ENCODE measurements at places on chromosomes 4 and X.

DNA sequence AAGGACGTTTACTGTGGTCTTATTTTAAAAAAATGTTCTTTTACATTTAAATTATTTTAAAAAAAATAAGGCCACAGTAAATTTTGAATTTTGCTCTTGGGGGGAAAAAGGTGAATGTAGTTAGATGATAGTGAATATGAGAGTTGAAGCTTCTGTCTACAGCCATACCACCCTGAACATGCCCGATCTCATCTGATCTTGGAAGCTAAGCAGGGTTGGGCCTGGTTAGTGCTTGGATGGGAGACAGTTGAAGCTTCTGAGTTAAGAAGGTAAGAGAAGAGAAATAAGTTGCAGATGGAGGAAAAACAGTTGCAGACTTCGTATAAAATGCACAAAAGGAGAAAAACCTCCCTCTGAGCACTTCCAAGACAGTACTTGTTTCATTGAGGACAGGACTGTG is 115.6 kb upstream of the NR3C2 start:
- no peak for DNase-seq

GRCh38 chrX:47859686-47860085 is 23.0 kb downstream of the ZNF81 start:
- DNase-seq, result no peak

GRCh38 chr4:109177096-109177810 is 125.2 kb downstream of the COL25A1 start:
- DNase-seq, result no peak

DNA sequence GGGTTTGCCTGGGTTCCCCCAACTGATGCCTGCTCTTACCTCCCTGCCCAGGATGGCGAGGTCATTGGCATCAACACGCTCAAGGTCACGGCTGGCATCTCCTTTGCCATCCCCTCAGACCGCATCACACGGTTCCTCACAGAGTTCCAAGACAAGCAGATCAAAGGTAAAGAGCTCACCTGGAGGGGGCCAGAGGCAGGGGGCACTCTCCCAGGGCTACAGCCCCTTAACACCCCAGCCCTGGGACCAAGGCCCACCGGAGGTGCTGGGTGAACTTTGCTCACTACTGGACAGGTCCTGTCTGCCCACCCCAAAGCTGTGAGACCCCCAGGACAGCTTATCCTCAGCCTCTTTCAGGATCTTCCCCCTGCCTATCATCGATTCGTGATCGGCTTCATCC is 24.5 kb downstream of the HTRA3 start:
- no peak for DNase-seq

- no peak for DNase-seq
Observed at GRCh38 chrX:74325130-74326059, 21.4 kb downstream of the ZCCHC13 start.

- no peak for DNase-seq
Observed at GRCh38 chr4:73810191-73810590, 26.3 kb upstream of the CXCL6 start.

GRCh38 chrX:113759422-113759821 is 824.5 kb upstream of the HTR2C start:
- DNase-seq, result no peak

DNA sequence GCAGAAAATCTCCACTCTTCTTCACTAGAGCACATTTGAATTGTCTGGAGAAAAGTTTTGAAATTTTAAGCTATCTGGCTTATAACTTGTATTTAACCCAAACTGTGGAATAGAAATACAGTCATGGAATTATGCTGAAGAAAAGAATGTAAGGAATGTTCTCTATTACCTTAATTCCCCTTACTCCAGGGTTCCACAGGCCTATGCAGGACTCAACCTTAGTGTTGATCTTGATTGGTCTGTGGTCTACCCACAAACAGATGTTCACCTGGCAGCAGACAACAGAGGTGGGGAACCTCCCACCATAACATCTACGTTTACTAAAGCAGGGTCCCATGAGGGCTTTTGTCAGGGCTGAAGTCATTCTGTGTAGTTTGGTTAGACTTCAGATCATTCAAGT is 189.3 kb upstream of the GPRIN3 start:
- DNase-seq, result no peak

GRCh38 chrX:112735147-112735546 is 55.4 kb upstream of the LHFPL1 start:
- no peak for DNase-seq

DNA sequence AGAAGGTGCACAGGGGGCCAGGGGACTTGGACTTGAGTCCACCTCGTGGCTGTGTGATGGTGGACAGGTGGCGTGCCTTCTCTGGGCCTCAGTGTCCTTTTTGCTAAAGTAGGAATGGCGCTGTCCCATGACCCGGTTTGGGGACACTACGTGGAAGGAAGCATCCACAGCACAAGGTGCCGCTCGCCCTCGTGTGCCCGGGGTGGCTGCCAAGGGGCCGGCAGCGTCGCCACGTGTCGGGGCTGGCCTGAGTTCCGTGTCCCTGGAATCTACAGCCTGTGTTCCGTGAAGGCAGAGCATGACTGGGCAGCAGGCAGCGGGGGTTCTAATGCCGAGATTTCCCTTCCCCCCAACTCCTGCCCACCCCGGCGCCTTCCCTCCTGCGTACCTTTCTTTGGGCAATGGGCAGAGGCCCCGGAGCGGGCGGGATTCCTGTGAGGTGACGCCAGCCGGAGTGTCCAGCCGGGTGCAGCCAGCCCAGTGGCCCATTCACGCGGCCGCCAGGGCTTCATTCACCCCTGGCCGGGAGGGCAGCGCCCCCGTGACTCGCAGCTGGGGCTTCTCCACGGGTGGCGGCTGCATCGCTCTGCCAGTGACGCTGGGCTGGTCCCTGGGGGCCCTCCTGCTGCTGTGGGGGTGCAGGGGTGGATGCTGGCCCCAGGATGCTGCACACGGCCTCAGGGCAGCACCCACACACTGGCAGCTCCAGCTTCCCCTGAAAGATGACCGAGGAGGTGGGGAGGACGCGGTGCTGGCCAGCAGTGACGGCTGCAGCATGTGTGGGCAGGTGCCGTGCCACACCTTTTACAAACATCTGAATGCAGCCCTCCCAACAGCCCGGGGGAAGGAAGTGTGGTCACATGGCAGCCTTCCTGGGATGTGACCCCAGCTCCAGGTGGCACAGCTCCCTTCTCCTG is 21.2 kb downstream of the DOK7 start:
- peak; percentile 92 for DNase-seq

- DNase-seq, result no peak
Observed at GRCh38 chrX:29851857-29852605, 363.3 kb upstream of the MAGEB2 start.

GRCh38 chr4:143406523-143406922 is 69.8 kb downstream of the GAB1 start:
- peak; percentile 22 for DNase-seq

- DNase-seq, result no peak
Observed at GRCh38 chr4:38114386-38115150, 154.4 kb downstream of the PTTG2 start.

GRCh38 chr4:102503301-102503746 is 2.2 kb downstream of the NFKB1 start:
- peak; percentile 37 for DNase-seq

GRCh38 chrX:154374313-154375155 is at the start of gene FLNA:
TSS of gene FLNA (minus strand) at chrX:154374634. CDS start at chrX:154371245, 3,389 bp downstream.
- DNase-seq, result no peak

- no peak for DNase-seq
Observed at GRCh38 chrX:132369617-132370326, 119.1 kb downstream of the MBNL3 start.

GRCh38 chrX:30309139-30309571 is at the start of gene NR0B1:
TSS of gene NR0B1 (minus strand) at chrX:30309390. CDS start at chrX:30309363, 27 bp downstream.
- no peak for DNase-seq

DNA sequence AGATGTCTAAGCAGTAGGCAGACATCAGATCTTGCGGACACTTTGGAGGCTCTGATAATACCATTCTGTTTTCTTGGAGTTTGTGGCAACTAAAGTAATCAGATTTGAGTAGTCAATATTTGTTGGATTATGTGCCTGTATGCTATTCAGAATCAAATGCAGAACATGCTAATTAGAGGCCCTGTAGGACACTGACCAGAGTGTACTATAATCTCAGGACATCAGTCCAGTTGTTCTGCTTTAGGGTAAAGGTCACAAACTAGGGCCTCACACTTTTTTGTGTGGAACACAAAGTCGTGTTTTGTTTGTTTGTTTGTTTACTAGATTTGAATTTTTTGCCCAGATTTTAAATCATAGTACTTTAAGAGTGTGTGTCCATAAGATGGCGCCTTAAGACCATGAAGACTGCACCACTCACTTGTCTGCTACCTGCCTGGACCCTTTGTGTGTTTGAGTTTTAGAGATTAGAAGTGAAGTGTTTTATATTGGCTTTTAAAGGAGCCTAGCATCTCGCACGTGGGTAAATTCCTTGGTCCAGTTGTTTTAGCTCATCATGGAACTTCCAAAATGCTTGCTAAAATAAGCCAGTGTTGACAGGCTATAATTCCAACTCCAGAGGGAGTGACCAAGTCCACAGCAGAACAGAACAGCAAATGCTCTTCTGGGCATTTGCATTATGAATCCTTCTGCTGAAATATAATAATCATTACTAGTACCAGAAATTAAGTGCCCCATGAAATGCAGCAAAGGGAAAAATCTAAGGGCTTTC is 34.7 kb downstream of the IL13RA1 start:
- DNase-seq, result no peak

DNA sequence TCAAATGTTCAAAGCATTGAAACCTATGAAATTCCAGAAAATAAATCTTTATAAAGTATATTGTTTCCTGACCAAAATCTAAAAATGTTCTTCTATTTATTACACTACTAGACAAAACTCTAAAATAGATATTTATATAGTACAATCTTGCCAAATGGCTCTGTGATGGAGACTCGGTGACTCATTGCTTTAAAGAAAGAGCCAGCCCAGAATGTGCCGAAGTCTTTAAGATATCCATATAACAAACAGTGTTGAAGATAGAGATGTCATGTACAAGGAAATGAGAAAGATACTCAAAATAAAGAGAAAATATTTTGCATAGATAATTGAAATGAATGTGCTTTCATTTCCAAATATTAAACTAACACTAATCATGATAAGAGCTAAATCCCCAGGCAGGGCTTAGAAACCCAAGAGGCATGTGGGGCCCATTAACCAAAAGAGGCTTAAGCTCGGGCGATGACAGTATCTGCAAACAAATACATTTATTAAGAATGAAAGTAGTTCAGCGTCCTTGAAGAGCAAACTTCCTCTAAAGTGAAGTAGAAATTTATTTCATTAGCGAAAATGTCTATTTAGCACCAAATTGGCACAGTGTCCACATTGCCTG is 102.1 kb upstream of the FAM9B start:
- DNase-seq, result no peak

GRCh38 chr4:170750519-170750918 is 660.8 kb upstream of the AADAT start:
- no peak for DNase-seq

DNA sequence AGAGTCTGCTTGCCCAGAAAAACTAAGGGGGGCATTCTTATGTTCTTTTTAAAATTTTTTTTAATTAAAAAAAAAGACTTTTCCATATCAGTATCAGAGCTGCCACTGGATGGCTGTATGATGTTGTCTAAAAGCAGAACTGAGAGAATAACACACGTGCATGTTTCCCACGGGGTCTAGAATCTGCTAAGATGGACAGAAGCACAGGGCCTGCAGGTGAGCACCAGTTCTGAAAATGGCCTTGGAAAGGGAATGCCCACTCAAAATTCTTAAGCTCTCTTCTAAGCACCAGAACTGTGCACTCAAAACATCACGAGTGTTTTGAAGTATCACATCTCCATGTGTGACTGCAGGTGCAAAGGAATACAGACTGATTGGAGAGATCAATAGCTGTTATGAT is 61.1 kb downstream of the ARAP2 start:
- no peak for DNase-seq

GRCh38 chr4:2075987-2076907 is 17.1 kb downstream of the NAT8L start:
- no peak for DNase-seq

- no peak for DNase-seq
Observed at GRCh38 chr4:76993787-76994641, 44.5 kb downstream of the SEPTIN11 start.

DNA sequence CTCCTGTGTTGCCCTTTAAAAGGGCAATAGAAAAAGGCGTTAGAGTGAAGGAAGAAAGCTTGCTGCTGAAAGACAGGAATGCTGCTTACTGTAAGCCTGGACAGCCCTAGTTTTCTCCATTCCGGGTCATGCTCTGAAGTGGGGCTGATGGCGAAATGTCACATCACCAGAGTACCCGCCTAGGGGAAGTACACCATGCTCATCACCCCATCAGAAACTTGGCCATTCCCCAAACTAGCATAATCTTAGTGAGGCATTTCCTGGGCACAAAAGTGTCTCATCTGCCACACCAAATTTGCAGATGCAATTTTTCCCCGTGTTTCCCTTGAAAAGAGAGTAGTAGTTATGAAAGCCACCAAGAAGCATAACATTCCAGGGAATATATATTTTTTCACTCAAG is 47.8 kb upstream of the CAMK2D start:
- DNase-seq, result no peak

DNA sequence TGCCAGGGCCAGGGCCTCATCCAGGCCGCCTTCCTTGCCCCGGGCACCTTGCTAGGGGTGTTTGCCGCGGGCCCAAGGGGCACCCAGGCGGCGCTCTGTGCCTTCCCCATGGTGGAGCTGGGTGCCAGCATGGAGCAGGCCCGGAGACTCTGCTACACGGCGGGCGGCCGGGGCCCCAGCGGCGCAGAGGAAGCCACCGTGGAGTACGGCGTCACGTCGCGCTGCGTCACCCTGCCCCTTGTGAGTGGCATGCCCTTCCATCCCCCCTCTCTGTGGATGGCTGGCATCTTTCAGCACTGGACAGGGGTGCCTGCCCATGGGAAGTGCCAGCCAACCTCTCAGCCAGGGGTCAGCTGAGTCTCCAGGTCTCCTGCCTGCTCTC is 3.6 kb downstream of the PLXNB3 start:
- DNase-seq, result no peak

GRCh38 chr4:47075262-47075661 is 43.9 kb downstream of the GABRB1 start:
- DNase-seq, result no peak

- peak; percentile 38 for DNase-seq
Observed at GRCh38 chr4:24988776-24989175, 42.0 kb downstream of the LGI2 start.

- DNase-seq, result no peak
Observed at GRCh38 chr4:25238052-25238451, 4.2 kb downstream of the PI4K2B start.

DNA sequence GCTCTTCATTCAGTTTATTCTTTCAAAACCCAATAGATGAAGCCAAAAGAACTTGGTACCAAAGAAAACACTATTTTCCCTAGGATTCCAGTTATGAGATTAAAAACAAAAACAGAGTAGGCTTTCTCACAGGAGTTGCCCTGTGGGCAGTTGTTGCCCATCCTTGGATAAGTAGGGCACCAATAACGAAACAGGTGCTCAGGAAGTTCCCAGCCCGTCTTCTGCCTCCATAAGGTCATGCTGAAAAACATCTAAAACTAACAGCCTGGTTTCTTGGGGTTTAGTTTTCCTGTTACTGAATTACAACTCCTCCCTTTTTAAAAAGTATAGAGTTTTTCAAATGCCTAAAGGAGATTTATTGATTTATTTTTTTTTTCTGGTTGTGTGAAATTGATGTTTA is 14.7 kb downstream of the TSPAN5 start:
- DNase-seq, result no peak

- DNase-seq, result no peak
Observed at GRCh38 chr4:157776930-157777528, 395.8 kb downstream of the GASK1B start.
